ENCODE measurements at places on chromosomes 13 and 19. TPM values are rescaled to one million over a fixed set of nuclear protein-coding genes. Genes with fewer than 3 reads are reported as not detected.

Gene GPI
- 787 TPM for total RNA-seq

Gene ATXN8OS
- not detected for total RNA-seq

Gene ZSCAN4
- not detected for total RNA-seq

Gene KLK11
- total RNA-seq = not detected

Gene PPP5C
- 102 TPM for total RNA-seq

Gene APOC4
- total RNA-seq = not detected

Gene ZNF575
- 1.9 TPM for total RNA-seq

Gene IGFL2
- not detected for total RNA-seq

Gene CHERP
- total RNA-seq = 65.8 TPM

All from HCT116 (cell line).